ENCODE measurements at places on chromosomes 5 and 9.

DNA sequence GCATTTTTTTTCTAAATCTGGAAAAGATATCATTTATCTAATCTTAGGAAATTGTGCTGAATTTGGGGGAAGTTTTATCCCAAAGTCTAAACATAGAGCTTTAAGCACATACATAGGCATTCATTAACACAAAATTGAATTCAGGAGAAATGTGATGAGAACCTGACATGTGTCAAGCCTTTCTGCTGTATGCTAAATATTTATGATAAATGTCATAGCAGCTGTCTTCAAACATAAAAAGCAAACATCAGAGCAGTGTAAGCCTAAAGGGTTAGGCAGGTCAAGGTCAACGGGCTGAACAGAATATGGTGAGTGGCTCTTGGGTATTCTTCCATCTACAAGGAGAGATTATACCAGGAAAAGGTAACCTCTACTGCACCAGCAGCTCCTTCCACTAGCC is 737.2 kb upstream of the ZNF608 start:
- no peak overlapping the region for H3K27ac ChIP-seq
- H3K4me1 ChIP-seq, result peaks cover 61% of the 10 kb centered on the region
- H3K4me3 ChIP-seq, result no peak overlapping the region
- DNase-seq, result no peak
- H3K36me3 ChIP-seq, result no peaks in the 10 kb centered on the region

DNA sequence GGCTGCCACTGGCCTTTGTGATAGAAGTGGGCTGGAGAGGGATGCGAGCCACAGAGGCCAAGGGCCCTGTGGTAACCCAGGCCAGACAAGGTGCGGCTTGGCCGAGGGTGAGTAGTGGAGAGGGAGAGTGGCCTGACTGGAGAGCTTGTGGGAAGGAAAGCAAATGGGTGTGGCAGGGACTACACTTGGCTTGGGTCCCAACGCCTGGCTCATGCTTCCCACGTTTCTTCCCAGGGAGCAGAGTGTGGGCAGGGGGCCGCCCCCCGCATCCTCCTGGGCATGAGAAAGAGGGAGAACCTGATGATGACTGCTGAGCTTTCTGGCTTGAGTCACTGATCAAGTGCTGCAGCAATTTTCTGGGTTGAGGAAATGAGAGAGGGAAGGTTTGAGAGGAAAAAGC is 95.7 kb downstream of the ANKH start:
- DNase-seq, result no peak
- H3K27me3 ChIP-seq, result no peaks in the 10 kb centered on the region
- H3K4me1 ChIP-seq, result peaks cover 14% of the 10 kb centered on the region

- peaks cover 19% of the 10 kb centered on the region for H3K27me3 ChIP-seq
- H3K36me3 ChIP-seq, result no peaks in the 10 kb centered on the region
- DNase-seq, result peak; percentile 50
These were observed 617.4 kb downstream of the SLCO4C1 start for GRCh38 chr5:101678481-101679193.

- no peaks in the 10 kb centered on the region for H3K27me3 ChIP-seq
- no peaks in the 10 kb centered on the region for H3K4me1 ChIP-seq
- DNase-seq, result no peak
- peaks cover 3% of the 10 kb centered on the region for H3K36me3 ChIP-seq
These were observed 222.5 kb upstream of the IL12B start for GRCh38 chr5:159552751-159553150.

- H3K27ac ChIP-seq, result no peak overlapping the region
- DNase-seq, result no peak
These were observed 18.5 kb upstream of the RCL1 start for GRCh38 chr9:4774209-4774608.

- no peaks in the 10 kb centered on the region for H3K4me1 ChIP-seq
- H3K27ac ChIP-seq, result no peak overlapping the region
- DNase-seq, result no peak
- H3K4me3 ChIP-seq, result no peak overlapping the region
- H3K27me3 ChIP-seq, result no peaks in the 10 kb centered on the region
These were observed 40.4 kb upstream of the HSPB3 start for GRCh38 chr5:54415147-54415546.
